ENCODE measurements at places on chromosomes 11 and 22.
A peak's percentile ranks its signal among the peaks of the same experiment; 100 is the strongest.

GRCh38 chr11:83881428-83881827, 595.3 kb upstream of the CCDC90B start:
- DNase-seq, result no peak

- DNase-seq, result no peak
Measured at GRCh38 chr11:129881570-129882170, 13.7 kb downstream of the NFRKB start.

- DNase-seq, result no peak
Measured at GRCh38 chr22:28024422-28024888, 105.4 kb upstream of the PITPNB start.

- DNase-seq, result no peak
Measured at GRCh38 chr11:3058753-3059664, 1.8 kb upstream of the CARS1 start.

- no peak for DNase-seq
Measured at GRCh38 chr11:555780-556661, 4.5 kb downstream of the LMNTD2 start.

DNA sequence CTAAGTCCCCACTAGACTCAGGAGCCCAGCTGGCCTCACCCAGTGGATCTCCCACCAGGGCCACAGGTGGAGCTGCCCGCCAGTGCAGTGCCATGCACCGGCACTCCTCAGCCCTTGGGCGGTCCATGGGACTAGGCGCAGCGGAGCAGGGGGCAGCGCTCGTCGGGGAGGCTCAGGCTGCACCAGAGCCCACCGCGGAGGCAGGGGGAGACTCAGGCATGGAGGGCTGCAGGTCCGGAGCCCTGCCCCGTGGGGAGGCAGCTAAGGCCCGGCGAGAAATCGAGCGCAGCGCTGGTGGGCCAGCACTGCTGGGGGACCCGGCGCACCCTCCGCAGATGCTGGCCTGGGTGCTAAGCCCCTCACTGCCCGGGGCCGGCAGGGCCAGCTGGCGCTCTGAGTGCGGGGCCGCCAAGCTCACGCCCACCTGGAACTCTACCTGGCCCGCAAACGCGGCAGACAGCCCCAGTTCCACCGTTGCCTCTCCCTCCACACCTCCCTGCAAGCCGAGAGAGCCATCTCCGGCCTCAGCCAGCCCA, 1275.2 kb upstream of the CNTN5 start:
- DNase-seq, result no peak

DNA sequence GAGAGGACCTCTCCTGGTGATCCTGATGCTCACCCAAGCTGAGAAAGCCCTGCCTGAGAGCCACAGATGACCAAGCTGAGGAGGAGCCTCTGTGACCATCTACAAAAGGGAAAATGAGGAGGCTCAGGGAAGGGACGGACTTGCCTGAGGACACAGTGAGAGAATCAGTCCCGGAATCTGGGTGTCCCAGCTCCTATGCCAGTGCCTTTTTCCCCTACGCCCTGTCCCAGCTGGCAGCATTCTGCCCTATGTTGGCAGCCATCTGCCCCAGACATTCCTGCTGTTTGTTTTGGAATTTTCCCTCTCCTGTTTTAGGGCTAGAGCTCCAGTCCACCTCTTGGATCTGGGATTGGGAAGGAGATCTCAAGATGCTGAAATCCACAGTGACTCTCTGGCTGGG, 54.6 kb downstream of the C11orf58 start:
- no peak for DNase-seq

- DNase-seq, result no peak
Measured at GRCh38 chr22:25706197-25706596, 35.8 kb upstream of the MYO18B start.

- peak; percentile 22 for DNase-seq
Measured at GRCh38 chr11:288478-289397, at the start of gene PGGHG. PGGHG (plus strand) TSS chr11:289126; CDS start chr11:289817, 691 bp downstream.

DNA sequence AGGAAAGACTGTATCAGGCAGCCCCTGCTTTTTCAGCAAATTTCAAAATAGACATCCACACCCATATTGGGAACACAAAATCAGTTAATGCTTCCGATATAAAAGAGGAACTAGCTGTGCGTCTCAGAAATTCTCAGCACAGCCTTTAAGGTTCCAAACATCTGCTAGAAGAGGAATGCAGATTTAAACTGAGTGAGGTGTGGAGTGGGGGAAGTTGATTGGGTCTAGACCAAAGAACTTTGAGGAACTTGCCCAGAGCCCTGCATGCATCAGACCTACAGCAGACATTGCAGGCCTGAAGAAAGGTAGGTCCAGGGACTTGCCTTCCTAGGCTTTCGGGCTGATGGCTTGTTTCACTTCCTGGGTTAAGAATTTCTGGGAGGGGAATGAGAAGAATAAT, at the start of gene MS4A4A:
Gene MS4A4A, plus strand, starts transcription at position 255 of the 400 bp plus-strand sequence. Its CDS starts 10 bp downstream, at position 265.
- DNase-seq, result no peak

DNA sequence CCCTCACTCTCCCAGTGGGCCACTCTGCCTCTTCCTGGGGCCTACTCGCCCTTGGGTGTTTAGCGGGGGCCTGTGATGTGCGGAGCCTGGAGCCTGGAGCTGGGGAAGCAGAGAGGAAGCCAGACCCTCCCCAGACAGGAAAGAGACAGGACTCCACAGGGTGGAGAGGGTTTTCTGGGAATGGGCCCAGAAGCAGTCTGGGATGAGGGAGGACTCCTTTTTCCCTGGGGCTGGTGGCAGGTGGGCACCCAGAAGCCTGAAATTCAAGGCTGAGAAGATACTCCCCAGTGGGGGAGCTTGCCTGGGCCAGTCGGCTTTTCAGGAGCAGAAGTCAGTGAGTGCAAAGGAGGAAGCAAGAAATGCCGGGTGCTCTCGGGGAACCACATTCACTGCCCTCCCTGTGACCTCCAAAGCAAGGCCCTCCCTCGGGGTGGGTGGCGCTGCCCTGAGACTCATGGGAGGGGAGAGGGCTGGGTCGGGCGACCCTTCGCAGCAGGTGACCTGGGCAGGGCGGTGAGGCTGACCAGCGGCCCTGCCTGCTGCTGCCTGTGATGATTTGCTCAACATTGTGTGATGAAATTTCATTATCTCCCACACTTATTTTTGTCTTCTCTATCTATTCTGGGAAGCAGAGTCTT, 1377.4 kb downstream of the BRD1 start:
- DNase-seq, result no peak

- DNase-seq, result no peak
Measured at GRCh38 chr11:30365793-30366517, 43.1 kb downstream of the ARL14EP start.

DNA sequence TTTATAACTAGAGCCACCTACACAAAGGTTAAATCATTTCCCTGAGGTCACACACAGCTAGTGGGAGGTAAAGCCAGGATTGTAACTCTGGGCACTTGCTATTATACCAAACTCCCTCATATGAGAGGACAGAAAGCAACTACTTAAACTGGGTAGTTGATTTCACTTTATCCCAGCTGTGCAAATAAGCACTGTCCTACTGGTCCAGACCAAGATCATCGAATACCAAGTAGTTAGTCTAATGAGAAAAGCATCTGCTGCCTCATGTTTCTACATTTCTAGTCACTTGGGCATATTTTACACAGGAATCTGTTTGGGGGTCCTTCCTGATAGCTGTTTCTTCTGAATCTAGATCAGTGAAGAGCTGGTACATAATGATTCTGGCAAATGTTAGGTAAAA, 178.6 kb upstream of the NARS2 start:
- DNase-seq, result no peak

DNA sequence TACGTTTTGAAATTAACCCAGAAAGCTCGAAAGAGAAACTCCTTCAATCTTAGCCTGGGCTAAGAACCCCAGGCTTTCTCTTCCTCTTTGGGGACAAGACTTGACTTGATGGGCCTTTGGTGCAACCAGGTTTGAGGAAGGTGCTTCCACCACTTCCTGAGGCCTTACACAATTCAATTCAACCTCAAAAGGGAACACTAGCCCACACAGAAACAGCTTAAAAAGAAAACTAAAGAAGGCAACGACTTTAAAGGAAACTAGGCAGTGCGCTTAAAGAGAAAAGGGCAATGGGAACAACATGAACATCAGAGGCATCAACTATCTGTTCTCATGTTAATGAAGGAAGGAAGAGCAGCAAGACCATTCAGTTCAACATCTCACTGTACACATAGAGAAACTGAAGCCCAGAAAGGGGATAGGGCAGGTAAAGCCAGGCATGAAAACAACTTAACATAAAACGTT, 24.8 kb downstream of the PAK1 start:
- no peak for DNase-seq

DNA sequence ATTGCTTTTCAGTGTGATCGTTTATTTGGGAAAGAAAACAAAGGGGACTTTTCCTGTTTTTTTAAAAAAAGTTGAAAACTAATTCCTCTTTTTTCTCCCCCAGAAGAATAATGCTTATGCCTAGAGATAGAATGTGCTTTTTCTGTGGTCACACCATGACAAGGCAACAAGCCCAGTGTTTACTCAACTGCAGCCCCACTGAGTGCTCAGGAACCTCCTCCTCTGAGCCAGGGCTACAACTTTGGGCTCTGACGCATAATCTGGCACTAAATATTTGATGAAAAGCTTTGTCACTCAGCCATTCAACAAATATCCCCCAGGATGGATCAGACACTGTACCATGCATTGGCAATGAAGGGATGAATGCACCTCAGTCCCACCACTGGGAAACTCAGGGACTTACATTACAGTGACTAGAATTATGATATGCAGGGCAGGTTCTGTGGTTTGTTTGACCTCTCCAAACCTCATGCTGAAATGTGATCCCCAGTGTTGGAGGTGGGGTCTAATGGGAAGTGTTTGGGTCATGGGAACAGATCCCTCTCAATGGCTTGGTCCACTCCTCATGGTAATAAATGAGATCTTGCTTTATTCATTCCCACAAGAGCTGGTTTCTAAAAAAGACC, 155.9 kb downstream of the CCDC34 start:
- DNase-seq, result no peak

DNA sequence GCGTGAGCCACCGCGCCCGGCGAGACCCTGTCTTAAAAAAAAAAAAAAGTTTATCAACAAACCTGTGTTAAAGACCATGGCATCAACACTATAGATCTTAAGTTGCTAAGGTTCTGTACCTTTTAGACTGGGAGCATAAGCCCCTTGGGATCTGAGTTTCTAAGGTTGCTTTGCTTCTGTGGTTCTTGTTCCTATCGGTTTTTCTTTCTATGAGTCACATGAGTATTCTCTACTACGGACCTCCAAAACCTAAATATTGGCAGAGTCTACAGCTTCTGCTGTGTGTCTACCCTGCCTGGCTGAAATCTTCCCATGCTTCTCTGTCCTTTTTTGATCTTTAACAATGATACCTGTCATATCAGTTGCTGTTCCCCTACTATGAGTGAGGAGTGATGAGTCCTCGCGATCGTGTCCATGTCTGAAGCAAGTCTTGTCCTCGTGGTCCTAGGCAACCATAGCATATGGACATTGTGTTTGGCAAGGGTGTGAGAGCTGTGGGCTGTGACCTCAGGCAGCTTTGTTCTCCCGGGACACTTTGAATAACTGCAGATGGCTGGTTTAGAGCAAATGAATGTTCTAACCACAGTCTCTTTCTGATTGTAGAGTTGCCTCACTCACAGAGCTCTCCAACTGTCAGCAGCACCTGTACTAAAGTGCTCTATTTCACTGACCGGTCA, 9.0 kb upstream of the DLAT start:
- DNase-seq, result no peak

Data from NCI-H1436 (cell line).